Naive thymus-derived CD4-positive, alpha-beta T cell (primary cell): ENCODE measurements at places on chromosomes 4 and X. TPM values are rescaled to one million over a fixed set of nuclear protein-coding genes. Genes with fewer than 3 reads are reported as not detected.

ASB5 gene
- total RNA-seq, result not detected

FAM9B gene
- not detected for total RNA-seq

GRCh38 chrX:55867181-55867651 is 149.7 kb downstream of the RRAGB start:
- H3K4me1 ChIP-seq, result no peaks in the 10 kb centered on the region
- no peak overlapping the region for H3K27ac ChIP-seq
- no peaks in the 10 kb centered on the region for H3K36me3 ChIP-seq
- H3K4me3 ChIP-seq, result no peak overlapping the region
- no peaks in the 10 kb centered on the region for H3K27me3 ChIP-seq

DNA sequence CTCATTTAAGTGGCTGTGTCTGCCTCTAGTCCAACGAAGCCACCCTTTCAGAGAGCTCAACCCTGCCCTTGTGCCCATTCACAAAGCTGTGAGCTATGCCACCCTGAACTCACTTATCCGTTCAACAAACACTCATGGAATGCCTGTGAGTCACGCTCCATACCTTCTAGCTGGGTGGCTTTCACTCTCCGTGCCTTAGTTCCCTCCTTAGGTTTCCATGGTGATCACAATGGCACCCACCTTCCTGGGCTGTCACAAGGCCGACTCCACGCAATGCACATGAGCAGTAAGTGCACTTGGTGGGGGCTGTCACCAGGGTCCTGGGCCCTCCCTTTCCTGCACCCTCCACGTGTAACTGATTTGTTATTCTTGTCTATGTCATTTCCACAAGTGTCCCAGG is 37.2 kb upstream of the PPP2R2C start:
- no peak overlapping the region for H3K4me3 ChIP-seq
- no peak overlapping the region for H3K27ac ChIP-seq
- no peaks in the 10 kb centered on the region for H3K4me1 ChIP-seq
- no peaks in the 10 kb centered on the region for H3K27me3 ChIP-seq
- no peaks in the 10 kb centered on the region for H3K36me3 ChIP-seq

- H3K27me3 ChIP-seq, result peaks cover 3% of the 10 kb centered on the region
- H3K27ac ChIP-seq, result no peak overlapping the region
- DNase-seq, result no peak
- H3K4me1 ChIP-seq, result no peaks in the 10 kb centered on the region
Observed at GRCh38 chr4:41360214-41360920, 103.6 kb downstream of the UCHL1 start.

DNA sequence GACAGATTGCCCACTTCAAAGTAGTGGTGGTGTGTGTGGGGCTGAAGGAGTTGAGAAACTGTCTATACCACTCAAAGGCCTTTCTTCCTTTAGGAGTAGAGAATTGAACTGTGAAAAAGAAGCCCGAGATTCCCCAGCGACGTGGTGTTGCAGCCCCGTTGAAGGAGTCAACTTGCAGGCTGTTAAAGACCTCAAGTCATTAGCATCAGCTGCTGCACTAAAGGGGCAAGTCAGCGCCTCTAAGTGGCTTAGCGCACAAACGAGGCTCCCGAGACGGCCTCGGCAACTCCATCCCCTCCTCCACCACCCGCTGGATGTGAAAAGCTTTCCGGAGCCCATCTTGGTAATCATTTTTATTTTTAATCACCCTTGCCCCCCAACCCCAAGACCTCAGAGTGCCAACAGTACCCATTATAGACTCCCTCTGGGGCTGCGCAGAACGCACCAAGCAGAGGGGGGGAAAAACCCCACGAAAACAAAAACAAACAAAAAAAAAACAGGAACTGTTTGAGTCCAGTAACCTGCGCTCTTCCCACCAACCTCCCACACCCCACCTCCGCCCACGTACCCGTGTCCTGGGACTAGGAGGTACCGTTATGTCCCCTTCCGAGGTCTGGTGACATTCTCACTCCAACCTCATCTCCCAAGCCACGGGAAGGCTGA is 913 bp upstream of the PRDM8 start:
- no peak overlapping the region for H3K27ac ChIP-seq
- no peaks in the 10 kb centered on the region for H3K36me3 ChIP-seq
- H3K4me3 ChIP-seq, result peak overlapping the region; percentile 32
- peaks cover 12% of the 10 kb centered on the region for H3K4me1 ChIP-seq
- no peaks in the 10 kb centered on the region for H3K27me3 ChIP-seq

DNA sequence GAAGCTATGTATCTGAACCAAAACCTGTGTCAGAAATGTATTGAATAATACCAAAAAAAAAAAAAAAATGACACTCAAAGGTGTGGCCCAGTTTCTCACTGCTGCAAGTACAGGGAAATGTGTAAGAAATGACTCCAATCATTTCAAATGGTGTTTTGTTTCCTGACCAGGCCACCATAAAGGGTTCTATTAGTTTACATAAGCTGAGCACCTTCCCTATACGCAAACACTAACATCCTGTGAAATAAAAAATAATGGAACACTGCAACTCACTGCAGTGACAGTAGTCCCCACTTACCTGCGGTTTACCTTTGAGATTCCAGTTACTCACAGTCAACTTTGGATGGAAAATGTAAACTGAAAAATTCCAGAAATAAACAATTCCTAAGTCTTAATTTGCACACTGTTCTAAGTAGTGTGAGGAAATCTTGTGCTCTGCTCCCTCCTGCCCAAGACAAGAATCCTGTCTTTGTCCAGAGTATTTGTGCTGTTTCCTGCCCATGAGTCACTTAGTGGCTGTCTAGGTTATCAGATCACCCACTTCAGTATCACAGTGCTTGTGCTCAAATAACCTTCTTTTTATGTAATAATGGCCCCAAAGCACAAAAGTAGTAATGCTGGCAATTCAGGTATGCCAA is 265.3 kb downstream of the RCHY1 start:
- no peaks in the 10 kb centered on the region for H3K36me3 ChIP-seq
- DNase-seq, result no peak
- H3K4me1 ChIP-seq, result no peaks in the 10 kb centered on the region
- no peak overlapping the region for H3K27ac ChIP-seq
